Activated CD8-positive, alpha-beta memory T cell treated with anti-CD3 and anti-CD28 coated beads for 24 hours (primary cell): ENCODE measurements at places on chromosomes 16 and 17.

DNA sequence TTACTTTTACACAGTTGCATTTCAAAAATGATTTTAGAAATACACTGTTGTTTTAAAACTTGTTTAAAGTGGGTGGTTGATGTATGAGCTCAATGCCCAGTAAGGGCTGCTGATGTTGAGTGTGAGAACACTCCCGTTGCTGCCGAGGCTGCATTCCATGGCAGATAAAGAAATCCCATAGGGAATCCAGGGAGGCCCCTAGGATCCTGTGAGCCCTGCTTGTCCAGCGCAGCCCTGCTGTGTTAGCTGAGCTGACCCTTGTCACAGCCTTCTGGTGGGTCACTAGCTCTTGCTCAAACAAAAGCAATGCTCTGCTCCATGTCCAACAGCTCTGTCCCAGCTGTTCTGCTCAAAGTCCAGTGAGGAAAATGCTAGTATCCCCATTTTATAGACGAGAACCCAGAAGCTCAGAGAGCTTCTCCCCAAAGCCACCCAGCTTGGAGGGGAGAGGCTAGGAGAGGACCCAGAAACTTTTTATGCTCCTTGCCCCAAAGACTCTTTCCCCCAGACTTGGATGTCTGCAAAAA is 18.6 kb upstream of the COL1A1 start:
- no peak for DNase-seq

DNA sequence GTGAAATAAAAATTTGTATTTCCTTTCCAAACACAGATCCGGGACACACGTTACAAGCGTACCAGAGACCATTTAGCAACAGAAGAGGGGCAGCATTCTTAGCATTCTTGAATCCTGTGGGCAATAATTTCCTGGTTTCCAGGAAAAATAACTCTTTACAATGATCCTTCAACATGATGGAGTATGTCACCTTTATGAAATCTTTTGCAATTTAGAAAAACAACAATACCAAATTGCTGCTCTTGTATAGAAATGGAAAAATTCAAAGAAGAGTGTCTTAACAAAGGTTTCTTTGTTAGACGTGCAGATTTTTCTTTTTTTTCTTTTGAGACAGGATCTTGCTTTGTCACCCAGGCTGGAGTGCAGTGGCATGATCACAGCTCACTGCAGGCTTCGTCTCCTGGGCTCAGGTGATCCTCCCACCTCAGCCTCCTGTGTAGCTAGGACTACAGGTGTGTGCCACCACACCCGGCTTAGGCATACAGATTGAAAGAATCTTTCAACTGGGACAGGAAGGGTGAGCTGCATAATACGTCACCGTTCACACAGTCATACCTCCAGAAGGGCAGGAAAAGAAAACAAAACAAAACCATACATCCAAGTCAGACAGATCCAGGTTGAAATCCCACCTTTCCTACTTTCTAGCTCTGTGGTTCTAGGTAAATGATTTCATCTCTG is 10.8 kb upstream of the GCSH start:
- DNase-seq: no peak

DNA sequence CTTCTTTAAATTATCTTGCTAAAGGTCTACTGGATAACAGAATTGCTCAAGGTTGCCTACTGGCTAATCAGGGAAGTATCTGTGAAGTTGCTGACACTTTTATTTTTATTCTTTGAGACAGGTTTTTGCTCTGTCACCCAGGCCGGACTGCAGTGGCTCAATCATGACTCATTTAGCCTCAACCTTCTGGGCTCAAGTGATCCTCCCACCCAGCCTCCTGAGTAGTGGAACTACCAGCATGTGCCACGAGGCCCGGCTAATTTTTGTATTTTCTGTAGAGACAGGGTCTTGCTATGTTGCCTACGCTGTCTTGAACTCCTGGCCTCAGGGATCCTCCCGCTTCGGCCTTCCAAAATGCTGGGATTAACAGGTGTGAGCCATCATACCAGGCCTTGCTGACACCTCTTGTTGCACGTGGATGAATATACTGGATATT is 43.1 kb downstream of the GLG1 start:
- no peak for DNase-seq

- no peak for DNase-seq
Observed at GRCh38 chr16:28845761-28846079, 428 bp downstream of the TUFM start.

DNA sequence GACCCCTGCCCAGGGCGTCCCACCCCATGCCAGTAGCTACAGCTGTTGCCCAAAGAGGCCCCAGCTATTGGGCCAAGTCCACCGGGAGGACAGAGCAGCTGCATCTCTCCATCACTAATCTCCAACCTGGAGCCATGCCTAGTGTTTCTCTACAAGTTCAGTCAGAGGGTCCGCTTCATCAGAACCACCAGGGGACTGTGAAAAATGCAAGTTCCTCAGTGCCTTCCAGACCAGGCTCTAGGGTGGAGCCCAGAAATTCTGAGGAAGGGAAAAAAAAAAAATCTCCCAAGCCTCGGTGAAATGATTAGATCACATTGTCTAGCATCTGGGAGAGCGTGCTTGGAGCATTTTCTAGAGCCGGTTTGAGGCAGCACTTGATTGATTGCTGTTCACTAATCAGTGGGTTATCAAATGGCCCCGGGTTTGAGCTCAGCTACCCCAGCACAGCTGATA is 22.4 kb upstream of the HERPUD1 start:
- DNase-seq: no peak

GRCh38 chr16:17984810-17985209 is 351.7 kb downstream of the NPIPA8 start:
- DNase-seq: no peak

- DNase-seq: no peak
Observed at GRCh38 chr16:58269526-58269925, 25.3 kb downstream of the PRSS54 start.

DNA sequence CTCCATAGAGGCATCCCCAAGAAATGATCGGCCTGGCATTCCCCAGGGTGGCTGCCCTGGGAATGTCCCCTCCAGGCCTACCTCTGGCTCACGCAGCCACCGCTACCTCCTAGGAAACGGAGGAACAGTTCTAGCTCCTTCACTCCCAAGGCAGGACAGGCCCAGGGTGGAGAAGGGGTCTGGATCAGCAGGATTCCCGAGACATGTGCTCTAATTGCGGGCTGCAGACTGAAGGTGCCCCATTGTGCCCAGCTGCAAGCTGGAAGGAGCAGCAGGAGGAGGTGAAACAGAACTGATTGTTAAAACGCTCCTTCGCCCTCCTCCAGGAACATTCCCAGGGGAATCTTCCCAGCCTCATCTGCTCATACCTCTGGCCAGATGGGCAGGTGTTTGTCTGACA is 40.8 kb downstream of the SCNN1G start:
- DNase-seq: no peak

GRCh38 chr16:17273142-17273561 is 197.6 kb downstream of the XYLT1 start:
- peak; percentile 74 for DNase-seq

GRCh38 chr17:15319452-15320010 is 21.9 kb downstream of the TEKT3 start:
- no peak for DNase-seq

- DNase-seq: peak; percentile 96
Observed at GRCh38 chr17:76397687-76398522, 13.5 kb downstream of the SPHK1 start.

- no peak for DNase-seq
Observed at GRCh38 chr17:34257299-34257985, 2.4 kb downstream of the CCL2 start.

DNA sequence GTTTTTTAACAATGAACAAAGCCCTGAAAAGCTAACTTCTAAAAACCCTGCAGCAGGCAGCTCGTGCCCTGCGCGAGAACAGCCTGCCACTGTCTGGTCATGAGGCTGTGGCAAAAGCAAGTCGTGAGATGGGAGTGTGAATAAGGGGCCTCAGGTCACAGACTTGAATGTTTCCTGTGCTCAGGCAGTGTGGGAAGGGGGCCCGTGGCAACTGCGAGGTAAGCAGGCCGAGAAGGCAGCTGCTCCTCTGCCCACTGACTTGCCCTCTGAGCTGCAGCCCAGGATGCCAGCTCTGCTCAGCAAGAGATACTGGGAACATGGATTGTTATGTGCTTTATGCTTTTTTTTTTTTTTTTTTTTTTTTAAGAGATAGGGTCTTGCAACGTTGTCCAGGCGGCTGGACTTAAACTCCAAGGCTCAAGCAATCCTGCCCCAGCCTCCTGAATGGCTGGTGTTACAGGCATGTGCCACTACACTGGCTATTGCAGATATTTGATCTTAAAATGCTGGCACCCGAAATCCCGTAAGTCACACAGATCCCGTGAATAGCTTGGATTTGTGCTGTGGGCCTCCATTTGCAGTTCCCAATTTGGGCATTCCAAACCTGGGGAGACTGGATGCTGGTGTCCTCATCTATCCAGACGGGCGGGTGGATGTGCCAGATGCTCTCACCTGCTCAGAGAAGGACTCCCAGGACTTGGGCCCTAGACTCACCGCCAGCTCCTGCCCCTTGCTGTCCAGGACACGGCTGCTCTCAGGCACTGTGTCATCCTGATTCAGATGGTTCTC is 44.0 kb downstream of the UBN1 start:
- no peak for DNase-seq

DNA sequence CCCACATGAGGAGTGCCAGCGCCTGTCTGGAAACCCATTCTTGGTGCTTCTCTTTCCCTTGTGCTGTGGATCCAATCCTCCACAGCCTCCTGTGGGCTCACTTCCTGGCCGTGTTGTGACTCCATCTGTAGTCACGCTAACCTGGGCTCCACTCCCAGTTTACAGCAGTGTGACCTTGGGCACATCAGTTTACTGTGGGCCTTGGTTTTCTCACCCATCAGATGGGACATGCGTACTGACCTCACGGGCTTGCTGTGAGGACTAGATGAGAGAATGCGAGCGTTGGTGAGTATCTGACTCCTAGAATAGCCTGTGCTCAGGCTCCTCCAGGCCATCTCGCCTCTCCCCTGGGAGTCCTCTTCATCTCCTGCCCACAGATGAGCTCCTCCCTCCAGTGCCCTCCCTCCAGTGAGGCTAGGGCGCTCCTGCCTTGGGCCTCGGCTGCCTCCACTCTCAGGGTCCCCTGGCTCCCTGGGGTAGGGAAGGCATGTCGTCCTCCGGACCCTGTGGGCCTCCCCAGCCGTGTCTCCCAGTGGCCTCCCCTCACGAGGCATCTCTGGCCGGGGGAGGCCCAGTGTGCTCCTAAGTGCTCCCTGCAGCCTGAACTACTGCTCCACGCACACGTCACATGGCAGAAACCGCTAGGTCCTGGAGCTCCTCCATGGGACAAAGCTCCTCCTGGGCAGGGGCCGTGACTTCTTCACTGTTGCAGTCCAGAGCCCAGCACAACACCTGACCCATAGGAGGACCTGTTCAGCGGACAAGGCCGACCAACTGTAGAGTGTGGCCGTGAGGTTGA is 5.2 kb upstream of the FOXJ1 start:
- no peak for DNase-seq

DNA sequence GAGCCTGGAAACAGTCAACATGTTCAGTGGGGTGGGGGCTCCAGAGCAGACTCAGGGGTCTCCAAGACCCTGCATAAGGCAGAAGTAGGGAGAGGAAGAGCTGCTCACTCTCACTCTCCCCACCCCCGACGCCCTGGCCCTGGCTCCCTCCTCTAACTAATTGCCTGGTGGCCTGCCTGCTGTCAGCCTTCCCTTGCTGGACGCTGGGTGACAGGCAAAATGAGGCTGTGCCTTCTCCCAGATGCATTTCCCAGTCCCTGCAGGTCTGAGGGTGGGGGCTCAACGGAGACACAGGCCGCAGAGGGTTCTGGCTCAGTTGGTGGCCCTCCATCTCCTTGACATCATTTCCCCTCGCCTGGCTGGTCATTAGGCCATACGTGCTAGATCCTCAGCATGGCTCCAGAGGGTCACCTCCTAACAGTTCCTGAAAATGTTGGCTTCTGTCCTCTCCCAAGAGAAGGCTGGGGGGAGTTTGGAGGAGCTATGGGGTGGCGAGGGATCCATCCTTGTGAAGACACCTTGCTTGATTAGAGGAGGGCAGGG is 1.4 kb downstream of the FMNL1 start:
- DNase-seq: no peak

- no peak for DNase-seq
Observed at GRCh38 chr16:81440888-81441761, 3.5 kb upstream of the CMIP start.

DNA sequence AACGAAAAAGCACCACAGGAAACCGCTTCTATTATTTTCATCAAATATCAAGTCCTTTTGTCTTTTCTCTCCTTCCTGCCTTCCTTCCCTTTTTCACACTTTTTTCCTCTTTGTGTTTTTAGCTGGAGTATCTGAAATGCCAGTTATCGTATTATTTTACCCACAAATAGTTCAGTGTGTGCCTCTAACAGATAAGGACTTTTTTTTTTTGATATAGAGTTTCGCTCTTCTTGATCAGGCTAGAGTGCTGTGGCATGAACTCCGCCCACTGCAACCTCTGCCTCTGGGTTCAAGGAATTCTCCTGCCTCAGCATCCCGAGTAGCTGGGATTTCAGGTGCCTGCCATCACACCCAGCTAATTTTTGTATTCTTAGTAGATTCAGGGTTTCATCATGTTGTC is 10.7 kb downstream of the DNAAF1 start:
- no peak for DNase-seq

GRCh38 chr17:83178533-83179304 is 99.3 kb downstream of the METRNL start:
- DNase-seq: peak; percentile 24

DNA sequence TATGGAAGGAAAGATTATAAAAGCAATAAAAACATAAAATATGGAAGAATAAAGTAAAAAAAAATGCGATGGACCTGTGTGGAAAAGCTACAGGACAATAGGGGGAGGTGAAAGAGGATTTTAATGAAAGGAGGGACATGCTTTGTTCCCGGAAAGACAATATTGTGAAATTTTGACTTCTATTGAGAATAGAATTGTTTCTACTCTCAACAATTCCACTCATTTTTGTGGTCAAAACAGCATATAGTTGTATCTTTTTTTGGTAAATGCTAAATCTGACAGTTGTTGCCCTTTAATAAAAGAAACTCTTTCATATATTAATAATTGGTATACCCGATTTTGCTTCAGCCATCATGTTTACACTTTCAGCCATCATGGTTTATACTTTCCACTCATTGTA is 22.9 kb upstream of the APPBP2 start:
- DNase-seq: no peak

DNA sequence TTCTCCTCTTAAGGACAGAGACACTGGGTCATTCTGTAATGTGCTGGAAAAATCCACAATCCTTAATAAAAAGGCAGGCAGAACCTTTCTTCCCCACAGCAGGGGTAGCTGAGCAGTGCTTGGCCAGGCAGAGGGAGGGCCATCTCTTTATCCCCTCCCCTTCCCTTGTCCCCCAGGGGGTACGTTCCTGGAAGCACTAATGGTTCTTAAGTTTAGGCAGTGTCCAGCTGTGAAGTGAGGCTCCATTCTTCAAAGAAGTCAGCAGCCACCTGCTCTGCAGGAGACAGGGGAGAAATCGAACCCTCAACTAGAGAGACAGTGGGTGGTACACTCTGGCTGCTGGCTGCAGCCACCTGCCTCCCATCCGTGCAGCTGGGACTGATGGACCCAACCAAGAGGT is 533.9 kb upstream of the CDH11 start:
- DNase-seq: no peak

- DNase-seq: no peak
Observed at GRCh38 chr16:4649744-4650442, 25.3 kb downstream of the MGRN1 start.
